Right renal cortex interstitium (tissue), 3 donors: ENCODE measurements at places on chromosomes 7 and 10. TPM values are rescaled to one million over a fixed set of nuclear protein-coding genes. Genes with fewer than 3 reads are reported as not detected.

GDF10 gene
- 1.4 TPM for polyA plus RNA-seq

CPVL gene
- polyA plus RNA-seq, result 67.9 TPM

CPA2 gene
- polyA plus RNA-seq, result 0.39 TPM

GIMAP4 gene
- polyA plus RNA-seq, result 27.7 TPM

AGBL3 gene
- 7.6 TPM for polyA plus RNA-seq
